ENCODE measurements at places on chromosomes 6 and 20.

DNA sequence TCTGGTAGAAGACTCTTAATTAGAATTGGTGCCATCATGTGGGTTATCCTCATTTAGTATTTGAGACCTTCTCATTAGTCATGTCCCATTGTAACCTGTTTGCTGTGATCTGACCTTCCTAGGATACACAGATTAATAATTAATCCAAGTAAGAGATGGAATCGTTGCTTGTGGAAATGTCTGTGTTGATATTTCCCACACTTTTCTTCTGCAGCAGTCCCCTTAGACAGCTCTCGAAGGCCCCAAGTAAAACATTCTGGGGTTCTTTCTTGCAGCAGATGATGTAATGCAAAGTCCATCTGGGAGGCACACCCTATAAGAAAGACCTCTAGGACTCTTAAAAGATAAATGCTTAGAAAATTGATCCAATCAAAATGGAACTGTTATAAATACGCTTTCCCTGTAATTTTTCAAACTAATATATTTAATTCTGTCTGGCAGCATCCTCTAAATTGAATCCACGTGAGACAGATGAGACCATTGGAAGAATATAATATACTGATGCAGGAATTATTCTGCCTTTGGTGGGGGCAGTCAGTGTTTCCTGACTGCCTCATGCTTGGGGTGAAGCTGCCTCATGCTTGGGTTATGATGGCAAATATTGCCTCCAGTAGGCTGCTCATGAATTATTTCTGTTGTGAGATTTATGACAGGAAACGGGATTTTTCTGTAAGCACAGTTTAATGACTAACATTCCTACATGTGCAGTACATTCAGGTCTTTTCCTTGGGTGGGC is 54.5 kb upstream of the ARMC2 start:
- DNase-seq = no peak

- DNase-seq = no peak
These were observed 161.2 kb downstream of the SYNDIG1 start for GRCh38 chr20:24630486-24631172.

GRCh38 chr20:57117296-57117695 is 149.1 kb downstream of the BMP7 start:
- DNase-seq = no peak

DNA sequence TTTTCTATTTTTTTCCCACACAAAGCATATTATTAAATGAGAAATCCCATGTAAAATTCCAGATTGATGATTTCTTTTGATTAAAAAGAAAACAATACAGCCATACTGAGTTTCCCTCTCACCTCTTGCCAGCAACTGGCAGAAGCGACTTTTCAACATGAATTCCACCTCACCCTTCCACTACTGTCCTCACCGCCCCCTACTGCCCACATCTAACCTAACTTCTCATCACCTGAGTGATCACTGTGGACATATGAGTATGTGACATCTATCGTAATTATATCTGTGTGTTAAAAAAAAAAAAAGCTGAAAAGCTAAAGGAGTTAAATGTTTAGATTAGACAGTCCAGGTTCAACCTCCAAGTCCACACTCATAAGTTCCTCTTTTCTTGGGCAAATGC is 528.6 kb downstream of the PRKN start:
- DNase-seq = no peak

GRCh38 chr6:99946005-99946404 is 48.0 kb downstream of the MCHR2 start:
- DNase-seq = no peak

- peak; percentile 94 for DNase-seq
These were observed 76.6 kb downstream of the CEBPB start for GRCh38 chr20:50267041-50267865.

DNA sequence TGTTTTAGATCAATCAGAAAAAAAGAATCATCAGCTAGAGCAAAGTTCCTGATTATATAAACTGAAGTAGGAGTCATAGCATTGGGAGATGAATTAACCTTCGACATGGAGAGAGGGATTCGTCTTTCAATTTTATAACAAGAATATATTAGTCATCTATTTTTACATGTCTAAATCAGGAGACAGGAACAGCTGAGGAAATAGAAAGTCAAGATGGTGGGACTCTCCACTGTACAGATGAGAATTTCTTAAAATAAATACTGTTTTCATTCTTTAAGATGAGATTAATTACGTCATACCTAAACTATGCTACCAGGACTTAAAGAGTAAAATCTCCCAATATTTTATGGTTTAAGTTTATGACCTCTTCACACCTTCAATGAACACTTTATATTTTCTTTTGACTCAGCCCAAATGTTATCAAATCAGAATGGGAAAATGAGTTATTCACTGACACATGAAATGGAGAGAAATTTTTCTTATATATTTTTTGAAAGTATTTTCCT is 1137.7 kb downstream of the EPHA7 start:
- DNase-seq = no peak

- DNase-seq = peak; percentile 20
These were observed 659 bp downstream of the TAF4 start for GRCh38 chr20:62064770-62065673.

- no peak for DNase-seq
These were observed 23.8 kb downstream of the MANEA start for GRCh38 chr6:95601133-95601532.

Data from suppressor macrophage treated with lipopolysaccharide for 4 hours (primary cell).